ENCODE measurements at places on chromosomes 6 and 20.

DNA sequence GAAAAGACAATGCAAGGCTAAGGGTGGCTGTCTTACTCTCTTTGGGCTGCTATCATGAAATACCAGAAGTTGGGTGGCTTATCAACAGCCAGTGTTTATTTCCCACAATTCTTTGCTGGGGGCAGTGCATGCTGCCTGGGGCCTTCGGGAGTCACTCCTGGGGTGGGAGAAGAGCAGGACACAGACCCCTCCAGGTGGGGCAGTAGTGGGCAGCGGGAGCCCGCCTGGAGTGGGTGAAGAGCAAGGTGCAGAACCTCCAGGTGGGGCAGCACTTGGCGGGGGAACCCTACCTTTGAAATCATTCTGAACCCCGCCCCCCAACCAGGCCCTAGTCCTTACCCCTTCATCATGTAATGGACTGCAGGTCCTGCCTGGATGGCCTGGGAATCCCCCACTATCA is 69.6 kb upstream of the THBS2 start:
- no peak for DNase-seq

- DNase-seq: no peak
These were observed 144.5 kb downstream of the LPA start for GRCh38 chr6:160519603-160520042.

DNA sequence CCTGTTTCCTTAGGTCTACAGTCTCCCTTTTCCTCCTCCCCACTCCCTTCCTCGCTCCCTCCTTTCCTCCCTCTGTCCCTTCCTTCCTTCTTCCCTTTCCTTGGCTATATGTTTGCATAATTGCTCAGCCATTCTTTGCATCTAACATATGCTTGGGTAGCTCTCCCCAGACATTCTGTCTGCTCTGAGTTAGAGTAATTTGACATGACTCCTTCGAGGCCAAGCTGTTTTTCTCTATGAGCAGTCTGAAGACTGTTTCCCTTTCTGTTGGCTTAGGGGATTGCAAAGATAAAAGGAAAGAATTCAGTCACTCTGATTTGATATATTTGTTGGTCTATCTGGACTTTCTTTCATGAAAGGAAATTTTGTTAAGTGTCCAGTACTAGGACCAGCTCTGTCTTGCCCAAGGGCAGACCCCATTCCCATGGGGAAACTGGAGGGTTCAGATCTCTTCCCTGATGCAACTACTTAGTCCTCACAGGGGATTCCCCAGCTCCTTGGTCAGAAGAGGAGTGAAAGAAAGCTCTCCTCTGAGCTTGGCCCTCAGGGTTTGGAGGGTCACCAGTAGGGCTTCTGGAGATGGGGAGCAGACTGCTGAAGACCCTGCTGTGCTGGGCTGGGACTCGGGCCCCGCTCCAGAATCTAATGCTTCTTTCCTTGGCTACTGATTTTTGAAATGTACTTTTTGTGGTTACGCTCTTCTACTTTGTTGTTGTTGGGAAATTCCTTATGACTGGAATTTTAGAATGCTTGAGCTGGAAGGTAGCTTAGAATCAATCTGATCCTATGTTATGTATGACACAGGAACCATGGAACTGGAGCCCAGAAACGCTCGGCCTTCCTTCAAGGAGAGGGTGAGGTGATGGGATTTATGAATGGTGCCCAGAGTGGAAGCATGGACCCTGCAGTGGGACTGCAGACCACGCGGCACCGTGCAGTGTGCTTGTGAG is 63.7 kb upstream of the SLC22A23 start:
- no peak for DNase-seq

DNA sequence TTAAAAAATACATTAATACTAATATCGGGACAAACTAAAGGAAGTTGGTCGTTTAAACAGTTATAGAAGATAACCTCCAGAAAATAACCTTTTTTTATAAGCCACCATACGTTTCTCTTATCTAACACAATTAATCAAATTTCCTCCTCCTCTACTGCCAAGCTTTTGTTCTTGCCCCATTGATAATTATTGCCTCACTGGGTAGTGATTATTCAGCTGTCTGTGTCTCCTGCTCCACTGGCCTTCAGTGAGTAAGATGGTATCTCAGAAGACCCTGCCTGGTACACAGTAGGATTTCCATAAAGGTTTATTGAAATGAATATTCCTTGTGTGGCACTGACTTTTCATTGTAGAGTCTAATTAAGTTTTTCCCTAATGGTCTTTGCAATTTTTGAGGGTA is 165.5 kb upstream of the SCGN start:
- no peak for DNase-seq

DNA sequence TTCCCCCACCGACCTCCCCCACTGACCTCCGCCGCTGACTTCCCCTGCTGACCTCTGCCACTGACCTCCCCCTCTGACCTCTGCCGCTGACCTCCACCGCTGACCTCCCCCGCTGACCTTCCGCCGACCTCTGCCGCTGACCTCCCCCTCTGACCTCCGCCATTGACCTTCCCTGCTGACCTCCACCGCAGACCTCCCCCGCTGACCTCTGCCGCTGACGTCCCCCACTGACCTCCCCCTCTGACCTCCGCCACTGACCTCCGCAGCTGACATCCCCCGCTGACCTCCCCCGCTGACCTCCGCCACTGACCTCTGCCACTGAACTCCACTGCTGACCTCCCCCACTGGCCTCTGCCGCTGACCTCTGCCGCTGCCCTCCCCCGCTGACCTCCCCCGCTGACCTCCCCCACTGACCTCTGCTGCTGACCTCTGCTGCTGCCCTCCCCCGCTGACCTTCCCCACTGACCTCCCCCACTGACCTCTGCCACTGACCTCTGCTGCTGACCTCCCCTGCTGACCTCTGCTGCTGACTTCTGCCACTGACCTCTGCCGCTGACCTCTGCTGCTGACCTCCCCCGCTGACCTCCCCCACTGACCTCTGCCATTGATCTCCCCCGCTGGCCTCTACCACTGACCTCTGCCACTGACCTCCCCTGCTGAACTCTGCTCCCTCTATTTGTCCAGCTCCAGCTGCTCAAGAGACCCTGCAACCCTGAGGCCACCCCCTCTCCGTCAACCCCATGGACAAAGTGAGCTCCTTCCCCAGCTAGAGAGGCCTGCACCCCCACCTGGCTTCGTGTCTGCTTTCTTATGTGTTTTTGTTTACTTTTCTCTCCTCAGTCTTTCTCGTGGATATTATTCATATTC is 91.4 kb upstream of the AFDN start:
- no peak for DNase-seq

- no peak for DNase-seq
These were observed 6.6 kb downstream of the DLL1 start for GRCh38 chr6:170284126-170284773.
